ENCODE measurements at places on chromosomes 12 and 14. TPM values are rescaled to one million over a fixed set of nuclear protein-coding genes. Genes with fewer than 3 reads are reported as not detected.

GRCh38 chr14:104132981-104133380 lies 5.4 kb upstream of the KIF26A start:
- H3K36me3 ChIP-seq: peaks cover 5% of the 10 kb centered on the region
- H3K27me3 ChIP-seq: peaks cover 4% of the 10 kb centered on the region
- DNase-seq: no peak
- H3K4me1 ChIP-seq: peaks cover 3% of the 10 kb centered on the region
- H3K27ac ChIP-seq: no peak overlapping the region

GRCh38 chr12:124057691-124058090 lies 84.7 kb downstream of the ZNF664 start:
- no peak overlapping the region for H3K27ac ChIP-seq
- no peaks in the 10 kb centered on the region for H3K4me1 ChIP-seq
- no peak for DNase-seq
- H3K4me3 ChIP-seq: no peak overlapping the region
- H3K36me3 ChIP-seq: no peaks in the 10 kb centered on the region

DNA sequence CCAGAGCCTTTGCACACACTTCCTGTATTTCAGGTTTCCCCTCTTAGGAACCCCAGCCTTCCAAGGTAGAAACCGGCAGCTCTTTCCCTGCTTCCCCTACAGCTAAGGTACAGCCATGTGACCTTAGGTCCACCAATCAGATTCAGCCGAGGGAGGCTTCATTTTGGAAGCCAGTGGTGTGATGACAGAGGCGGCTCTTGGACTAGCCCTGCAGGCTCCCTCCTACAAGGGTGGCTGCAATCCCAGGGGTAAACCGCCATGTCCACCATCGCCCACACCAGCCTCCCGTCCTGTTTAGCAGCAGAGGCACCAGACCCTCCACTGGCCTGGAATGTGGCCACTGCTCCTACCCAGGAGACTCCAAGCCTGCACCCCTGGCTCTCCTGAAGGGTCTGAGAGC lies 65.6 kb downstream of the SERPINA3 start:
- H3K27me3 ChIP-seq: peaks cover 8% of the 10 kb centered on the region
- no peak overlapping the region for H3K27ac ChIP-seq
- no peaks in the 10 kb centered on the region for H3K36me3 ChIP-seq
- H3K4me3 ChIP-seq: no peak overlapping the region
- H3K4me1 ChIP-seq: no peaks in the 10 kb centered on the region

GRCh38 chr12:20142316-20142715 lies 226.0 kb upstream of the PDE3A start:
- H3K27me3 ChIP-seq: no peaks in the 10 kb centered on the region
- no peak overlapping the region for H3K4me3 ChIP-seq
- no peaks in the 10 kb centered on the region for H3K4me1 ChIP-seq
- H3K27ac ChIP-seq: no peak overlapping the region

GRCh38 chr12:16094437-16094836 lies 183.0 kb downstream of the SLC15A5 start:
- no peaks in the 10 kb centered on the region for H3K4me1 ChIP-seq
- H3K36me3 ChIP-seq: no peaks in the 10 kb centered on the region
- no peak overlapping the region for H3K4me3 ChIP-seq

DNA sequence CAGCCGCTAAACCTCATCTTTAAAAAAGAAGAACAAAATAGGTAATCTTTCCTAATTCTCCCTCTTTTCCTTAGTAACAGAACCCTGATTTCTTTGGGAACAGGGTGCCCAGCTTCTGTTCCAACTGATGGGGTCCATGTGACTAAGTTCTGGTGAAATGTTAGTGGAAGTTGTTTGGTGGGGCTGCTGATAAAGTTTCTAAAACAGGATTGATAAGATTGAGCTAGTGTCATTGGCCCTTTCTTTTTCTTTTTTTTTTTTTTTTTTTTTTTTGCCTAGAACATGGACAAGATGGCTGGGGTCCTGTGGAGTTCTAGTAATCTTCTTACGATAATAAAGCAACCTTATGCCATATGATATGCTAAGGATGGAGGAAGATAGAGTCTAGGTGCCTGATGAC lies 16.2 kb upstream of the TUBA1B start:
- no peaks in the 10 kb centered on the region for H3K4me1 ChIP-seq
- H3K36me3 ChIP-seq: no peaks in the 10 kb centered on the region
- no peaks in the 10 kb centered on the region for H3K27me3 ChIP-seq
- no peak for DNase-seq
- no peak overlapping the region for H3K4me3 ChIP-seq
- no peak overlapping the region for H3K27ac ChIP-seq

DNA sequence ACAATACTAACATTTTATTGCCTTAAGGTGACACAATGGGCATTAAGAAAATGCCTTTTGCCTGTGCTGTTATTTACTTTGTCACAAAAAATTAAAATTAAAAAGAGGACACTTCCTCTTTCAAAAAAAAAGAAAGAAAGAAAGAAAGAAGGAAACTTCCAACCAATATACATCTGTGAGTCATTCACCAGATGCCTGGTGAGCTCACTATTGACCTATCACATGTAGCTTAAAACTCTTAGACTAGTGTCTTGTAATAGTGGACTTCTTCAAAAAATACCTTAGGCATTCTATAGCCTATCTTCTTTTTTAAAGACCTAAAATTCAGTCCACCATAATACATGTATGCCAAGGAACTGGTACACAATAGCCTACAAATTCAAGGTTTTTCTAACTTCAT lies 4.9 kb upstream of the SOX5 start:
- no peak overlapping the region for H3K27ac ChIP-seq
- H3K27me3 ChIP-seq: no peaks in the 10 kb centered on the region
- no peaks in the 10 kb centered on the region for H3K36me3 ChIP-seq
- no peaks in the 10 kb centered on the region for H3K4me1 ChIP-seq

GRCh38 chr14:55301437-55302121 lies 30.4 kb downstream of the FBXO34 start:
- H3K4me3 ChIP-seq: no peak overlapping the region
- no peak for DNase-seq
- H3K27ac ChIP-seq: no peak overlapping the region
- peaks cover 86% of the 10 kb centered on the region for H3K4me1 ChIP-seq
- H3K27me3 ChIP-seq: no peaks in the 10 kb centered on the region

GRCh38 chr12:121489874-121490273 lies 90.0 kb downstream of the RNF34 start:
- no peak for DNase-seq
- H3K4me1 ChIP-seq: peaks cover 26% of the 10 kb centered on the region
- peaks cover 19% of the 10 kb centered on the region for H3K36me3 ChIP-seq

GRCh38 chr12:3293446-3294161 lies 197.4 kb upstream of the PRMT8 start:
- peaks cover 3% of the 10 kb centered on the region for H3K27me3 ChIP-seq
- no peak overlapping the region for H3K4me3 ChIP-seq
- no peak overlapping the region for H3K27ac ChIP-seq
- no peak for DNase-seq

DNA sequence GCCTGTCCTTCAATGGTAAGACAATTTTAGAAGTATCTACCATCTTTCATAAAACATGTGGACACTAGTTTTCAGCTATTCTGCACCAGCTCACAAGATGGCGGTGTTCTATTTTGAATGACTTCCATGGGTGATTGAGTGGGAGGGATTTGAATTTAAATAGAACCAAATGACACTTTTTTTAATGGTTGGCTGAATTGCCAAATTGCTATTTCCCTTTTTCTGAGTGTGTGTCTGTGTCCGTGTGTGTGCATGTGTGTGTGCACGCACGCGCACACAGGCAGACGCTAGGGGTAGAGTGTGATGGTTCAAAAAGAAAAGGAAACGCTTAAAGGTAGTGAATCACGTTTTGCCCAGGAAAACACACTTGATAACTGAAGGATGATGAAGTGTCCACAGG lies 362.6 kb downstream of the DAD1 start:
- peak overlapping the region; percentile 79 for H3K4me3 ChIP-seq
- H3K27ac ChIP-seq: no peak overlapping the region
- peak; percentile 30 for DNase-seq
- no peaks in the 10 kb centered on the region for H3K36me3 ChIP-seq

- H3K4me3 ChIP-seq: no peak overlapping the region
- H3K27ac ChIP-seq: no peak overlapping the region
- H3K27me3 ChIP-seq: peaks cover 7% of the 10 kb centered on the region
- H3K4me1 ChIP-seq: no peaks in the 10 kb centered on the region
These were observed 2.1 kb downstream of the VRTN start for GRCh38 chr14:74350211-74350927.

The MYO1A gene
- polyA plus RNA-seq: not detected

The SSTR1 gene
- not detected for polyA plus RNA-seq
